ENCODE measurements at places on chromosomes 2 and 18.

DNA sequence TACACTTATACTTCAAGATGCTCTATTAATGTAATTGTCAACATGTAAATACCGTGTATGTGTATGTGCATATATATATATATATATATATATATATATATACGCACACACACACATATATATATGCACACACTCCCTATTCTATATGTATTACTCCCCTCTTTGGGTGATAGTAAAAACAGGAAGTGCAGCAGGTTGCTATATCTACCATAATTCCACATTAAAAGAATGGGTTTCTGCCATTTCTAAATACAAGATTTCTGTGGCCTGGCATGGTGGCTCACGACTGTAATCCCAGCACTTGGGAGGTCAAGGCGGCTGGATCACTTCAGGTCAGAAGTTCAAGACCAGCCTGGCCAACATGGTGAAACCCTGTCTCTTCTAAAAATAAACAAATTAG lies 77.0 kb downstream of the OTX1 start:
- no peak for DNase-seq

DNA sequence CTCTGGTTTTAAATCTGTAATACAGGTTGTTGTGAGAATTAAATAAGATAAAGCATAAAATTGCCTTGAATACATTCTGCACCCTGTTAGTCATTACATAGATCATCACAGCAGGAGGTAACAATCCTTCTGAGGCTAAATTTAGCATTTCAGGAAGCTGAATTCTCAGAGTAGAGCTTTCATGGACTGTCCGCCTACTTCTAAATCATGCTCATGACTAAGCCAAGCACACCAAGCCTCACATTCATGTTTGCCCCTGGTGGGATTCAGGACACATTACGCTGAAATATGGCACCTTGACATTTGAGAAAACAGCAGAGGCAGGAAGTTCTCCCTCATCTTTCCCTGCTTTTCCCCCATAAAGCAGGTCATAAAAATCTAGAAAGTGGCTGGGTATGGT lies 16.6 kb upstream of the PIK3C3 start:
- DNase-seq = no peak

DNA sequence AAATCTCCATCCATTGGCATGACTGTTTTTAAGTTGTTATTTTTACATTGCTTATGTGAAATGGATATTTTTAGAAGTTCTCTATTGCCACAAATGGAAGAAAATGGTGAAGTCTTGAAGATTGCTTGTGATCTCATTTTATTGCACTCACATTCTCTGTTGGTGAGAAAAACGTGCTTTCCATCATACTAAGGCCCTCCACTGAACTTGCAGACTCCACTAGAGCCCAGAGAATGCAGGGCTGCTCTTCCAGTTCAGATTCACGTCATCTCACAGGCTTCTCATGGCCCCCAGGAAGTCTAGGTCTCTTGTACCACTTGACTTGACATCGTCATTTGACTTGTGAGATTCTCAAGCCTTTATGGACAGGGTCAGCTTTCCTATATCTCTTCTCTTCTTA lies 254.8 kb upstream of the COPS8 start:
- no peak for DNase-seq

DNA sequence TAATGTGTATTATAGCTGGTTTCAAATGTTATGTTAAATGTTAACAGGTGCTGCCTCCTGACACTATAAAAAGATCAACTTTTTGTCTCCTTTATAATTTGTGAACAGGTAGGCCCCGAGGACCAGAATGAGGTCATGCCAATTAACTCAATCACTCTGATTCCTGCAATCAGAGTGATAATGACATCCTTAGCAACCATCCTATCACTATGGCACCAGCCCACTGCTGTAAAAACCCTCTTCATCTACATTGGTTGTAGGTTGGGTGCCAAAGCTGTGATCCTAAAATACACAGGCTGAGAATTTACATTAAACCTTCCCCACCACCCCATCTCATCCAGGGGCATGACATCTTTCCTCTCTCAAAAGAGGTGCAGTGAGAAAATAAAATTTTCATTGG lies 103.5 kb downstream of the CPO start:
- DNase-seq = no peak

GRCh38 chr18:26574958-26575864 lies 26.9 kb upstream of the KCTD1 start:
- DNase-seq = peak; percentile 23

- DNase-seq = no peak
These were observed 222.3 kb downstream of the SH3RF3 start for GRCh38 chr2:109351164-109351756.

- DNase-seq = no peak
These were observed 4.4 kb upstream of the HTR2B start for GRCh38 chr2:231129216-231129615.

DNA sequence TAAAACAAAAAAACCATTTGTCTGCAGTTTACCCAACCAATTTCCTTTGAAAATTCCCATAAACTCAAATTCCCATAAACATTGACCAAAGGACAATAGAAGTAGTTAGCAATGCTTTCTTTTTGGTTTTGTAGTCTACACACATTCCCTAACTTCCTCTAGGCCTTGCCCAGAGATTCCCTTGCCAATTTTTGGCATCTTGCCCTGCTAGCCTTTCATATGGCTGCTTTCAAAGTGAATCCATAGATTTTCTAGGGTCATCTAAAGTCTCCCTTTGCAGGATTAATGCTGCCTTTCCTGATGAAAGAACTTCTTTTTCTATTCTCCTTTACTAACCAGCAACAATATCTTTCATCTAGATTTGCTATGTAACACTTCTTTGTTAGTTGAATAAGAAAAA lies 33.4 kb downstream of the THSD7B start:
- no peak for DNase-seq

- DNase-seq = no peak
These were observed 9.6 kb upstream of the HOXD1 start for GRCh38 chr2:176178757-176179295.

DNA sequence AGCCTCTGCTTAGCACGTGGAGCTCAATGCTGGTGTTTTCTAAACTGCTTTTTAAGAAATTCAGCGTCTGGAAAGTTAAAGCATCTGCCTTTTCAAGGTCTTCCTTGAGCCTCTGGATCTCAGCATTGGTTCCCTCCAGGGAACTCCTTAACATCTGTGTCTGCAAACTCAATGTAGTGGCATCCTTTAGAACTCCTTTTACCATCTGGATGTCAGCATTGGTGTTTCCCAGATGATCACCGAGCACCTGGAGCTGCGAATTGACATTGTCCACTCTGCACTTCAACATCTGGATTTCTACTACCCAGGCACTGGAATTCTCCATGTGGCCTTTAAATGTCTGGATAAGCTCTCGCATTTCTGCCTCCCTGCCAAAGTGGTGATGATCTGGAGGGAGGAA lies 3.7 kb downstream of the CLEC4F start:
- DNase-seq = no peak

DNA sequence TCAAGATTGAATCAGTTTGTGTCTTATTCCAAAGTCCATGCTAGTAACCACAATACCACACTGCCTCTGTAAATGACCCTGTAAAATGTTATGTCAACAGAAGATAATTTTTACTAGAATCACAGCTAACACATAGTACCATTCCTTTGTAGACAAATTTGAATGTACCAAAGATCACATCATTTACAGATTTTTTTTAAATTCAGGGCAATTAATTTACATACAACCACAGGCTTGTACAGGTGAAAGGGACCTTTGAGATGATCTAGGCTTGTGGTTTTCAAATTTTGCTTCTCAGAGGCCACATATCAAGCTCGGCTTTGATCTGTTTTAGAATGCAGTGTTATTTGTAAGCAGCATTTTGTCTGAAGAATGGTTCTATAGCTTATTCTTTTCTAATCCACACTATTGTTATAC lies 63.8 kb upstream of the PPM1B start:
- DNase-seq = no peak

- no peak for DNase-seq
These were observed 126.7 kb upstream of the TMEM200C start for GRCh38 chr18:6022074-6022444.

GRCh38 chr18:21448299-21448698 lies 152.2 kb downstream of the ESCO1 start:
- no peak for DNase-seq

- DNase-seq = no peak
These were observed 635.8 kb downstream of the DSC3 start for GRCh38 chr18:30406728-30407127.

- DNase-seq = no peak
These were observed 70.7 kb downstream of the EDAR start for GRCh38 chr2:108918156-108918874.

DNA sequence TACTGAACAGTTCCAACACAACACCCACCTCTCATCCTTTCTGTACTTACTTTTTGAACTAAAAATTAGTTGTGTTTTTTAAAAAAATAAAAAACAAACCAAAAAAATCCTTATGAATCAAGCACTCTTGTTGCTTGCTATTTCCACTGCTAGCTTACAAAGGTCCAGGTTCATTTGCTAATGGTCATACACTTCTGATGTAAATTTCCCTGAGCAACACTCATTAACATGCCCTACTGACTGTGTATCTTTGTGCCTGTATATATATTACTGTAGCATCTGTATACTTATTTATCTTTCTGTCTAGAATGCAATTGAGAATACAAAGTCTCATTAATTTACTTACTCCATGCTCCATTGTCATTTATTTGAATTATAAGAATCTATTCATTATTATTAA lies 30.3 kb upstream of the IKZF2 start:
- DNase-seq = no peak

DNA sequence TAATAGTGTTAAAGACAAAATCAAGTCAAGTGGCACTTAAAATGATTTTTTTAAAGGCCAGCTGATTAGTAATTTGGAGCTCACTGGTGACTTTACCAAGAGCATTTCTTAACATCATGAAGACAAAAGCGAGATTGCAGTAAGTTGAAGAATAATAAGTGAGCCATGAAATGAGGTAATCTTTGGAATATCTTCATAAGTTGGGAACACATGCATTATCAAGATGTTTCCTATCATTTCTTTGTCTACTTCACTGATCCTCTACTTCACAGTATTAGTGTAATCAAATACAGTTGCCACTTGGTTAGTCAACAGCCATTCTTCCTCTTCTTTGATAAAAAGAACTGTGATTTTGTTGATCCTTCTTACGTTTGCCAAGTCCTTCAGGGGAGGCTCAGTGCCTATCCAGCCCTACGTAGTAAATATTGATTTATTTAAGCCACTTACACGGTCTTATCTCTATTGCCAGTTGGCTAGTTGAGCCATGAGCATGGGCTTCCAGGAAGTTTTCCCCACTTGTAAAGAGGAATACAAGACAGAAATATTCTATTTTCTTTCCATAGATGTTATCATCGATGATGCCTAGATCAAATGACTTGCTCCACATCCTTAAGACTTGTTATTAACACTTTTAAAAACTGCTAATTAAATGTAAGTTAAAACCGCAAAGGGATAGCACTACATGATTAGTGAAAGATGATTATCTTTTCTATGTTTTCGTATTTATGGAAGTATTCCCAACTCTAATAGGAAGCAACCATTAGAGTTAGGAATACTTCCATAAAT lies 46.1 kb downstream of the YES1 start:
- no peak for DNase-seq

GRCh38 chr2:45220227-45220626 lies 211.0 kb upstream of the SIX2 start:
- DNase-seq = no peak

DNA sequence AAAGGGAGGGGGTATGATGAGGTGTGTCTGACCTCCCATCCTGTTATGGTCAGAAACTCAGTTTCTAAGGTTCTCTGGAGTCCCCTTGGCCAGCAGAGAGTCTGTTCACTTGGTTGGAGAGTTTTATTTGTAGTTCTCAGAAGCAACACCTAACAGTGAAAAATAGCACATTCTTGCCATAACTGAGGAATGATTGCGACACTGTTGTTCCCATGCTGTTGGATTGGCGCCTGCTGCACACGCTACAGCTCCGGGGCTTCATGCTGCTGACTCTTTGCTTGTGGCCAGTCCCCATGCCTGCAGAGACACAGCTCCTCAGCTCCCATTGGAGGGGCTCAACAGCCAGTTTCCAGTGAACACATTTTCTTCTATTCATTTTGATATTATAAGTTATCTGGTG lies 42.1 kb downstream of the TPGS2 start:
- no peak for DNase-seq

GRCh38 chr2:21146638-21147037 lies 22.9 kb downstream of the TDRD15 start:
- no peak for DNase-seq

- DNase-seq = no peak
These were observed 226.2 kb downstream of the SP3 start for GRCh38 chr2:173739006-173739405.

- DNase-seq = no peak
These were observed 4.0 kb downstream of the YES1 start for GRCh38 chr18:808086-808485.

- DNase-seq = no peak
These were observed 385.5 kb downstream of the SETBP1 start for GRCh38 chr18:45066210-45066609.

GRCh38 chr2:75728614-75729419 lies 18.1 kb upstream of the GCFC2 start:
- no peak for DNase-seq

DNA sequence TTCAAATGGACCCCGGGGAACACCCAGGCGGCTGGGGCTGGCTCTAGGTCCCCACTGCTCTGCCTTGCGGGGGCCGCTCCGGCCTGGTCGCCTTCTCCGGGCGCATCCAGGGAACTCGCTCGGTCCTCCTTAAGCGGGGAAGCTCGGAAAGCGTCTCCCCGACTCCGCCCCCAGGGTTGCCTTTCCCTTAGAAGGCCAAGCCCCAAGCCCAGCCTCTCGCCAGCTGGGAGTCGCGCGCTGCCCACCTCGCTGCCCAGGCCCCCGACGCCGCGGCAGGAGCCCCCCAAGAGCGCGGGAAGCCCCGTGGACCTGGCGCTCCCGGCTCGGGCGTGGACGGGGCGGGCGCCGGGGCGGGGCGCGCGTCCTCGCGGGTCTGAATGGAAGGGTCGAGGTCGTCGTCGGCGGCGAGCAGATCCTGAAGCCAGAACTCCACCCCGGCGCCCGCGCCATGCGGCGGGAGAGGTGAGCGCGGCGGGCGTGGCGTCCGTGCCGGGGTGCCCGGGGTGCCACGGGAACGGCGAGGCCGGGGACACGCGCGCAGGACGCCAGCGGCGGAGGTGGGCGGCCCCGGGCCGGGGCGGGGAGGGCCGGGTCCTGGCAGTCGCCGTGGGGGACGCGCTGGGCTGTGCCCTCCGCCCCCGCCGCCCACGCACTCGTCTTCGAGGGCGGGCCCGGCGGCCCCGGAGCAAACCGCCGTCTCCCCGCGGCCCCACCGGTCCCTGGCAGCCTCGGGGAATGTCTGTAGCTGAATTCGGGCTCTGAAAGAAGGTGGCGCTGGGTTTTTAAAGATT lies at the start of gene BOK:
BOK (plus strand) TSS at position 214 of the 791 bp plus-strand sequence. CDS start 739 bp downstream, outside the sequence.
- peak; percentile 36 for DNase-seq

DNA sequence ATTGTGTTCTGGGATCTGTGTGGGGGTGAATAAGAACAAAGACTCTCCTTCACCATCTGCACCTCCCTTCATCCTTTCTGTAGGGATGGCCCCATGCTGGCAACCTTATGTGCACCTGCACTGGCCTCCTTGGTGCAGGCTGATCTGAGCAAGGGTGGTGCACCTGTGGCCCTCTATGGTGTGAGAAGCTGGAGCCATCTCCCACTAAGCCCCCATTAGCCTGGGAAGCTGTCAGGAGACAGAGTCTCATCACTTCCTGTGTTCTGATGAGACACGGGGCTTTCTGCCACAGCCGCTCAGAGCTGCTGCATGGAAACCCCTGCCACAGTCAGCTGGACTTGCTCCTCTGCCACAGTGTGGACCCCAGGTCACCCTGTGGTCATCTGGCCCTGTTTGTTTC lies 565.3 kb upstream of the SALL3 start:
- no peak for DNase-seq

- DNase-seq = no peak
These were observed 92.5 kb downstream of the KCNF1 start for GRCh38 chr2:11004199-11004598.
